Retina (tissue), 1 donor: ENCODE measurements at places on chromosomes 1 and 21.

- no peak for DNase-seq
Measured at GRCh38 chr21:33189824-33190223, 39.9 kb upstream of the IFNAR2 start.

DNA sequence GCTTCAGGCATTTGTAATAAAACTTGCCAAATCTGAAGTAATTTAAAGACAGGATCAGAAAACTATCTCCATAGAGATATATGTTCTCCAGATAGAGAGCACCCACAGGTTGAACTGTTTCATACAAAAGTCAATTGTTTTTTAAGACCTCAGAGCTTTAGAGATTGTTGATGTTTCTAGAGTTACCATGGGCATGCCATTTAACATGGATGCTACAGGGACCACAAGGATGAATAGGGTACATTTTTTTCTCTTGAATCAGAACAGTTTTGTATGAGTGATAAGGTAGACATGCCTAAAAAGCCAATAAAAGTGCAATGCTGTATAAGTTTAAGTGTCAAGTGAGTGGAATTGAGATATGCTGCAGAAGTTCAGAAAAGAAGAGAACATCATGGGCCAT is 511.0 kb upstream of the CAMK1G start:
- DNase-seq: no peak

DNA sequence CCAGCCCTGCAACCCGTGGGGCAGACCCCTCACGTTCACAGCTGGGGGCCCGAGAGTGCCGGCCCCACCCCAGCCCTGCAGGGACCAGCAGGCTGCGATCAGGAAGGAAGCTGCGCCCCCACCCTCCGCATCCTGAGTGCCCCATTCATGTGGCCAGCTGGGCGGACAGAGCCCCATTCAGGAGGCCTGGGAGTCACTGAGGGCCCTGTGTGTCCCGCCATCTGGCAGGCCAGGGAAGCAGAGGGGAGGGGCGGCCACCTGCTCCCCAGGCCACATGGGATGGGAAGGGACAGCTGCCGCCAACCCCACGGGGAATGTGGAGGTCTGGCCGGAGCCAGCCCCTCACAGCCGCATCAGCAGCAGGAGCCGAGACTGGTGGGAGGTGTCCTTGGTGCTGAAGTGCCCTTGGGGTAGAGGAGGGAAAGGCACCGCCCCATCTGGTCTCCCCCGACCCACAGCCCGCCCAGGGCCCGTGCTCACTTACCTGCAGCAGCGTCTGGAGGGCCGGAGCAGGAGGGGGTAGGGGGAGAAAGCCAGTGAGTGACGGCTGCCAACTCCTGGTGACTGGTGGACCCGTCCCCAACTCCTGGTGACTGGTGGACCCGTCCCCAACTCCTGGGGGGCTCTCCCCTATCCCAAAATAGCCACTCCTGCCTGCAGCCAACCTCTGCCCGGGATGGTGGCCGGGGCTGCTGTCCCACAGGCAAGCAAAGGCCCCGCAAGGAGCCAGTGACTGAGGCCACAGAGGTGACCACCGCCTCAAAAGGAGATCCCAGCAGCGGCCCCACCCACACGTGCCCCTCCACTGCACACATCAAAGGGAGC is 8.7 kb downstream of the ACAP3 start:
- DNase-seq: peak; percentile 86

GRCh38 chr1:160656737-160657136 is 9.9 kb upstream of the SLAMF1 start:
- no peak for DNase-seq

GRCh38 chr1:36425791-36426190 is 24.5 kb downstream of the OSCP1 start:
- no peak for DNase-seq

- no peak for DNase-seq
Measured at GRCh38 chr1:53625766-53626520, 113.0 kb downstream of the GLIS1 start.

DNA sequence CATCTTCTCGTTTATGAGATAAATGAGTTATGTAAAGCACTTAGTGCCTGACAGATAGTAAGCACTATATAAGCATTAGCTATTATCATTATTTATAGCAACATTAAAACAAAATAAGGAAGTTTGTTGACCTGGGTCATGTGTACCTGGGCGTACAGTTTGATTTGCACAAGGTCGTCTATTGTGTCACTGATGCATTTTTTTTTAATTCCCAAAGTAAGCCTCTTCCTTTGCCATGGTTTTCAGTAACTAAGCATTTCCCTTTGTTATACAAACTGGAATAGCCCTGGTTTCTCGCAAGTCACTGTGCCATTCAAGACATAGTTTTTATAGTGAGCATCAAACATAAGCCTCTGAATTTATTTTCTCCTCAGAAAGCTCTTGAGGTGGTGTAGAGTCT is 72.2 kb downstream of the CACHD1 start:
- DNase-seq: no peak

- no peak for DNase-seq
Measured at GRCh38 chr1:205715628-205716027, 34.4 kb downstream of the NUCKS1 start.

DNA sequence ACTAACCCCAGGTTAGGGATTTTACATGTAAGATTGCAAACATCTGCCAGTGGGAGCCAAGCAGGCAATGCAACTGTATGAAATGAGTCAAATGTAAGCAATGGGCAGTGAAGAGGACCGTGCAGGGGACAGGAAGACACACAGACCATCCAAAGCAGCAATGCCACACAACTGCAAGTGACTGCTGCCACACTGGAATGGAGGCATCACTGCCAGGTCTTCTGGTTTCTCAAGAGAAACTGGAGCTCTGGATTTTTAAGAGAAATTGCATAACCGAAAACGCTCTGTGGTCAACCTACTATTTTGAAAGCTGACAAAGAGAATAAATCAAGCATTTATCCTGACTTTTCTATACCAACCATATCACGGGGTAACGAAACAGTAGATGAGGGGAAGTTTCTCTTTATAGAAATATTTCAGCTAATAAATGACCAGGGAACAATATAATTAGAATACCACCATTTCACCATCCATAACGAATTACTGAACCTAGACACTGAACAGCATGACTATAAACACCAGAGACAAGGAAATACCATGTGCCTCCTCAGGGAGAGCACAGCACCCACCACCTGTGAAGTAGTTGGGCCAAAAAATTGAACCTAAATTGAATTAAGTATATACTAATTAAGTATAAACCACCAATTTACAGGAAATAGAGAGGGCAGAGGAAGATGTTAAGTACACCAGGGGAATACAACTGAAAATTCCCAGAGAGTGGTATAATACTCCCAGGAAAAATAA is 4.4 kb downstream of the AK2 start:
- DNase-seq: no peak

DNA sequence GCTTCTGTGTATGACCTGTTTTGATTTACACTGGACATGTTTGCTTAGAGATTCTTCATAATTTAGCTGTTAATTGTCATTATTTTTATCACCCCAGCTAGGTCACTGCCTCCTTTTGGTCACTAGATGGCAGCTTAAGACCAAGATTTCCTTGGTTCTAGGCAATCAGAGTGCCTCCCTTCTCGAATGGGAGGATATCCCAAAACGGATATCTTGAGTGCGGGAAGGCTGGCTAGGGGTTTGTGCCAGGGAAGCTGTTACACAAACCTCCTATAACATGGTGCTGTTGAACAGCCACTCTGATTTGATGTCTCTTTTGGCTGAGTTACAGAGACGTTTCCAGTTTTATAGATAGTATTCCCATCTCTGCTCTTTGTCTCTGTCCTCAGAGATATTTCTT is 283.5 kb downstream of the S1PR1 start:
- DNase-seq: peak; percentile 53

DNA sequence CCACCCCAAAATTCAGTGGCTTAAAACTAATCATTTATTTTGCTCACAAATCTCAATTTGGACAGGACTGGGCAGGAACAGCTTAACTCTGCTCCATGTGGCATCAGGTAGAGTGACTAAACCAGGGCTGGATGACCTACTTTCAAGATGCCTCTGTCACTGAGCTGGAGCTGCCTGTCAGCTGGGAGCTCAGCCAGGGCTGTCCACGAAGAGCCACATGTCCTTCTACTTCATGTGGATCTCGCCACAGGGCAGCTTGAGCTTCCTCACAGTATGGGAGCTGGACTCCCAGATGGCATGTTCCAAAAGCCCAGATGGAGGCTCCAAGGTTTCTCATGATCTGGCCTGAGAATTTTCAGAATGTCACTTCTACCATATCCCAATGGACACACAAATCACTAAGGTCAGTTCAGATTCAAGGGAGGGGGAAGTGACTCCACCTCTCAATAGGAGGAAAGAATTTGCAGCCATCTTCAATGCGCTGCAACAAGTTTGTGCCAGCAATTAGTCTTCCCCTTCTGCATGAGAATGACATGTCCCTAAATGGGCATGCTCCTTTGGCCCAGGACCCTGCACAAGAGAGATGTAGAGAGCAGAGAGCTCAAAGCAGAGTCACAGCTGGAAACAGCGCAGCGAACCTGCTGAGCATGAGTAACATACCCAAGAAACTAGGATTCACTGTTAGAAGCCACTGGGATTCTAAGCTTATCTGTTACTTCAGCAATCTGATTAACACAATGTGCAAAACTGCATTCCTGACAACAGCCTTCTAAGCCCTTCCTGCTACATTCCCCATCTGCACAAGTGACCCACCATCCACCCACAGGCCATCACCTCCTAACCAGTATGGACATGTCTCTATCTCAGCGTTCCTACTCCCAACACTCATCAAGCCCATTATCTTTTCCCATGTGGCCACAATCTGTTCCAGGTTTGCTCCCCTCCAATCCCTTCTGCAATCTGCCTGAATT is 17.0 kb downstream of the HLCS start:
- no peak for DNase-seq

- DNase-seq: peak; percentile 70
Measured at GRCh38 chr1:46394872-46395465, 852 bp downstream of the FAAH start.

GRCh38 chr1:165376811-165377311 is 20.3 kb upstream of the LMX1A start:
- DNase-seq: no peak

- no peak for DNase-seq
Measured at GRCh38 chr1:160222546-160222945, 17.4 kb downstream of the PEA15 start.
